ENCODE measurements at places on chromosomes 1 and 21.

GRCh38 chr1:172431204-172431603 lies 10.7 kb downstream of the C1orf105 start:
- no peak for DNase-seq

DNA sequence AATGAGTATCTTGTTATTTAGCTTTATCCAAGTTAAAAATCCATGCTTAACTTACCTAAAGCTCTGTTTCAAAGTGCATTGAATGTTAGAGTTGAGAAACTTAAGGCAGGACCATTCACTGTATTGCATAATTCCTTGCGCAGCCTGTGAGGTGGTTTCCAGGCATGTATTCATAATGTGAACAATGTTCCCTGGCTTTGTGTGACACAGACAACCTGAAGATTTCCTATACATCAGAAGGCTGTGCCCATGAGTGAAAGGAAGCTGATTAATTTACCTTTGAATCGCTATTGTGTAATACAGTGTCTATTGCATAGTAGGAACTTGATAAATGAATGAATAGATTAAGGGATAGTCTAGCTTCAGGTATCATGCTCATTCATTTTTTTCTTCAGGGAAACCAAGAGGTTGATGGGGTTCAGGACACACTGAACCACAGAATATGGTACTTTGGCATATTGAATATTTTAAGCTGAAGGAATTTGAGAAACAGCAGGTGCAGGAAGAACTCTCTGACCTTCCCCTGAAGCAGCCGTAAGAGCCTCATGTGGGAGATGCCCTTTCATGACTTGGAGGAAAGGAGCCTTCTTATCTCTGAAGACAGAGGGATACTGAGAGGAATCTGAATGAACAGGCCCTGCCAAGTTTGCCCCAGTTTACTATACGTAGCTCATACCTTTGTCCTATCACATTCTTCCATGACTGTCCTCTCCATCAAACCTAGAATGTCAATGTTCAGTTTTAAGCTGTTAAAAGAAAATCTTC lies 88.6 kb upstream of the GNG12 start:
- DNase-seq = no peak

- DNase-seq = no peak
Measured at GRCh38 chr1:215719552-215719951, 152.4 kb downstream of the KCTD3 start.

GRCh38 chr21:44299458-44300261 lies at the start of gene PFKL:
Gene PFKL (plus strand): TSS chr21:44300053. CDS start chr21:44300106, 53 bp downstream.
- DNase-seq = no peak

DNA sequence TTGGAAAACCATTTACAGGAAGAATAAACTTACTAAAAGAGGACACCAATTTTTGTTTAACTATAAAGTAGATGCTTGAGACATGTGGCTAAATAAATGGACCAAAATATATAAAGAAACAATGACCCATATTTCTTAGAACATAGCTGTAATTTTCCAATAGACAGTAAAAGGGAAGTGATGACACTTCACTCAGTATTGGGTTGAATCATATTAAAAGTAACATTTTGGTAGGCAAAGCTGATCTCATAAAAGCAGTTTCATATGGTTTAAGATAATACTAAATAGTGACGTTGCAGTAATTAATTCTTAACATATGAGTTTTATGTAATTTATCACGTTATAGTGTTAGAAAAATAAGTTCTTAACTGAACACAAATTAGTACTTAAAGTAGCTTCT lies 308.9 kb upstream of the RUNX1 start:
- no peak for DNase-seq

GRCh38 chr21:18228060-18228739 lies 16.4 kb upstream of the CHODL start:
- DNase-seq = no peak

DNA sequence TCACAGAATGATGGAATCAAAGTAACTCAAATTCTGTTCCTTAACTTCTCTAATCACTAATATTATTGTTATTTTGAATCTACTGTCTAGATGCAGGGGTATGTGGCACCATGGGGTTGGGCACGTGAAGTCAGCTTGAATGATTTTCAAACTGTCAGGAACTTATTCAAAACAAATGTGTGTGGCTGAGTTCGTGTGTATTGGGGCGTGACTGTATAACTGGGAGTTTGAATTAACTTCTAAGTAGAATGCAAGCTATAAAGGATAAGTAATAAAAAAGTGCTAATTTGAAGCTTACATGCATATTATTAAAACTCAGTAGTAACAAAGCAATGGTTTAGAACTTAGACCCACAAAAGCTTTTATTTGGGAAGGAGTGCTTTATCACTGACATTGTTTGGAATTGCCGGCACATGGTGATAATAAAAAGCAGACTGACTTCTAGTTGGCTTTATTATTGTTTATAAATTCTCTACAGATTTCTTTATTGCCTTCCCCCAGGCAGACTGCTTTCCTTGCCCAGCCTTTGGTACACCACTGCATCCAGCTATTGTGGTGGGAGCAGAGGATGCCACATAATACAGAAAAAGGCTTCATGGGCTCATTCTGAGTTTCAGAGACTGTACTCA lies 84.3 kb downstream of the TENT5C start:
- no peak for DNase-seq

DNA sequence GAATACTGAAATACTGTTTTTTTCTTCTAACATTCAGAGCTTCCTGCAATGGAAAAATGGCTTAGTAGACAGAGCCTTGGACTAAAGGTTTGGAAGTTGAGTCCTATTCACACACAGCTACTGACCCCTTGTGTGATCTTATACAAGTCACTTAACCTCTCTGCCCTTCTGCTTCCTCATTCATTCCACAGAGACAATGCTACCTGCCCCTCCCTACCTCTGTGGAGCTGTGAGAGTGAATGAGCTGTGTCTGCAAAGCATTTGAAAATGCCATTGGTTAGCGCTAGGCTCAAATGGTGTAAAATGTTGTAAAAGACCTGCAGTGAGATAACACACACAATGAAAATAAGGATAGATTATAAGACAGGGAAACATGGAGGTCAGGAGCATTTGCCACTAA lies 214.4 kb downstream of the BARHL2 start:
- no peak for DNase-seq

DNA sequence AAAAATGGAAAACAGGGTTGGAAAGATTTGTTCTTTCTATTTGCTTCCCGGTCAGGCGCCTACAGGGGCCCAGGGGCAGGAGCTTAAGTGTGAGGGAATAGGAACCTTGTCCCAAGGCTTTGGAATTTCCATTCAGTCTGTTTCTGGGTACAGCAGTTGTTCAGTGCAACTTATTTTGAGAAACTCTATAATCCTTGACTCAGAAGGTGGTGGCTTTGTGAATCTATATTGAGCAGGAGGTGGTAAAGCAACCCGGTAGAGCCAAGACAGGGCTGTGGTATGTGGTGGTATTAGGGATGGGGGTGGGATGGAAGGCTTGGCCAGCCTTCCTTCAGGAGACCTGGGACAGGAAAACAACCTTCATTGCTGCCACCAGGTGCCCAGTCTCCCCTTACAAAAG lies 20.0 kb downstream of the GJA5 start:
- no peak for DNase-seq

- DNase-seq = no peak
Measured at GRCh38 chr1:150094734-150095265, 27.2 kb downstream of the VPS45 start.

GRCh38 chr1:232367293-232367692 lies 262.6 kb downstream of the SIPA1L2 start:
- DNase-seq = no peak

- no peak for DNase-seq
Measured at GRCh38 chr1:160096274-160097116, 1.9 kb downstream of the IGSF8 start.

DNA sequence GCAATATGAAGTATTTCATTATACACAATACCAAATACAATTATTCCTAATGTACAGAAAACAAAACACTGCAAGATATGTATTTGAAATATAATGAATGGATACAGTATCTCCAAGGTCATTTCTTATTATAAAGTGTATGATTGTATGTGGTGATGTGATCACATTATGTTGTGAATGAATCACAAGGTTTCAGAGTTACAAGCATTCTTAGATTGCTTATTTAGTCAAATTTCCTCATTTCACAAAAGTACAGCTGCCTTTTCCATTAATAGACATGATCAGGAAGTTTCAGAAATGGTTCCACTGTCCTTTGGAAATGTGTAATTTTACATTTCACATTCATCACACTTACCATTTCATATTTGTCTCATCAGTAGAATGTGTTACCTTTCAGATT lies 28.3 kb upstream of the NEK7 start:
- no peak for DNase-seq

- DNase-seq = peak; percentile 37
Measured at GRCh38 chr1:40849801-40850592, 12.2 kb downstream of the CITED4 start.

DNA sequence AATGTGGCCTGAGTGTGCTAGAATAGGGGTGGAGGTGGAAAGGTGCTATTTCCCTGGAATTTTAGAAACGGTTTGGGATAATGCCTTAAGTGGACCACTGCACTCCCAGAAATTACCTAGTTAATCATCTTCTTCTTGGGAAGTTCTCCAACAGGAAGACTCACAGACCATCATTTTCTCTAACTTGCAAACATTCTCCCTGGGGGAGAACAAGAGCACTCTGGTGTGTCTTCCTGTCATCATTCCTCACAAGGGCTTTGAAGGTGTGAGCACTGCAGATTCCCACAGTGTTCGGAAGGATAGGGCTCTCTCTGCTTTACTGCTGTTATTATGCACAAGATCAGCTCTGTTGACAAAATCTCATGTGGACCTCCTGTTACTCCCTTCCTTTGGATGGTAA lies 54.9 kb upstream of the TSPAN2 start:
- DNase-seq = no peak

DNA sequence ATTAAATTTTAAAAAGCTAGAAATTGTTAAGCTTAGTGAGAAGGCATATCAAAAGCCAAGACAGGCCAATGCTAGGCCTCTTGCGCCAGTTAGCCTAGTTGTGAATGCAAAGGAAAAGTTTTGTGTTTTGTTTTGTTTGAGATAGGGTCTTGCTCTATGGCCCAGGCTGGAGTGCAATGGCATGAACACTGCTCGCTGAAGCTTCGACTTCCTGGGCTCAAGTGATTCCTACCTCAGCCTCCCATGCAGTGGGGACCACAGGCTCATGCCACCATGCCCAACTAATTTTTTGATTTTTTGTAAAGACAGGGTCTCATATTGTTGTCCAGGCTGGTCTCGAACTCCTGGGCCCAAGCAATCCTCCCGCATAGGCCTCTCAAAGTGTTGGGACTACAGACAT lies 40.3 kb downstream of the TRIM33 start:
- no peak for DNase-seq
